Stimulated activated CD4-positive, alpha-beta T cell treated with anti-CD3 and anti-CD28 coated beads, TNF-alpha, amount 100 ng/mL, for 4 hours (primary cell): ENCODE measurements at places on chromosomes 3 and 15.

- no peak for DNase-seq
Observed at GRCh38 chr3:6680119-6680806, 180.7 kb upstream of the GRM7 start.

DNA sequence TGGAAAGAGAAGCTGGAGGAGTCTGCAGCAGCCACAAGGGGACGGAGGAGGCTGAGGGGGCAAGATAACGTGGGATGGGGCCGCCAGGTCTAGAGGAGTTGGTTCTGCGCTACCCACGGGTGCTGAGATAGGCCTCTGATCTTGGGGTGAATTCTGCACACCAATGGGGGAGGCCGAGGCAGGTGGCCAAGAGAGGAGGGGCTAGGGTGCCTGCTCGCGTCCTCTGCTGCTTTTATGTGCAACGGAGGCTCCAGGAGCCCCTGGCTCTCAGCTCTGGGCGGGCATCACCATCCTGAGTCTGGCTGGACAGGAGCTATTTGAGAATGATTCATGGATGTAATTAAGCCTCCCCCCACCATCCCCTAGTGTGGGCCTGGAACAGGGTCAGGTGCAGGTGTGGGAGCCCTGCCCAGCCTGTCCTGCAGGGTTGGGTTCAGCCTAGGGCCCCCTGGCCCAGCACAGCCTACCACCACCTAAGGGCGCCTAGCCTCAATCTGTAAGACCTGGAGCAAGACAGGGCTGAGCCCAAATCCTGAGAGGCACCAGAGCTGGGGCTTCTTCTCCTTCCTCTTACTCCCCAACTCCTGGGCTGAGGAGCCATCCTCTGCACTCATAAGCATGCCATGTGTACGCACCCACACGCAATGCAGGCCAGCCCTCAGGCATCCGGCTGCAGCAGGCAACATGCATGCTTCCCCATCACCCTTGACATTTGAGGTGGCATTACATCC lies 32.3 kb upstream of the SEMA3F start:
- DNase-seq: no peak

- DNase-seq: no peak
Observed at GRCh38 chr3:122770521-122771202, 23.0 kb downstream of the HSPBAP1 start.

- no peak for DNase-seq
Observed at GRCh38 chr3:166472015-166472414, 634.8 kb upstream of the BCHE start.

- no peak for DNase-seq
Observed at GRCh38 chr3:69181592-69182211, 59.3 kb upstream of the LMOD3 start.

DNA sequence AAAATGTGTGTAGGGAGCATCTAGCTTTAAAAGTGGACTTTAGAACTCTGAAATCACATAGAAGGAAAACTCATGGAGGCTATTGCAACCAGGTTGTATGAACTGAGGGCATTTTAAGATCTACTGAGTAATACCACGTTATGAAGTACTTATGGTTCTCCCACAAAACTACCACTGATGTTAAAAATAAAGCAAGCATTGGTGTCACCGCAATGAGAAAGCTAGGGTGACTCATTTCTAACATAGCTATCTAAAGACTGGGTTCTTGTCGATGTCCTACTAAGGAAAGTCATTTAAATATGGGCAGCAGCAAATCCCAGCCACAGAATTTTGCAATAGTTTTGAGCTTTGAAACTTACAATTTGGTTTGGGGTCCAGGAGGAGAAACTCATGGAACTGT lies 584.8 kb downstream of the DIPK2A start:
- DNase-seq: no peak

GRCh38 chr3:8336456-8336855 lies 165.2 kb upstream of the LMCD1 start:
- no peak for DNase-seq

DNA sequence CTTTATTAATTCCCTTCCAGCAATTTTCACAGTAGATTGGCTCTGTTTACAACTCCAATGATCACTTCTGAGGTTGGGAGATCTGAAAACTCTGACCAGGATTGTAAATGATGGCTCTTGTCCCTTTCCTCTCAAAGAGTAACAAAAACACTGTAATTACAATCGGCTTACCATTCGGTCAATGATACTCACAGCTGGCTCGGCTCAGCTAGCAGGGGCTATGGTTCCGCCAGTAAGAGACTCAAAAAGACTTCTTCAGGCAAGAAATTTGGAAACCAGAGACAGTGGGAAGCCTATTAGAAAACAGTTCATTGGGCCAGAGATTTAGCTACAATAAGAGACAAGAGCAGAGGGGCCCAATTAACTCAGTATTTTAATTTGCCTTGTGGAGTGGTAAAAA lies 96.6 kb downstream of the LRRC3B start:
- no peak for DNase-seq

DNA sequence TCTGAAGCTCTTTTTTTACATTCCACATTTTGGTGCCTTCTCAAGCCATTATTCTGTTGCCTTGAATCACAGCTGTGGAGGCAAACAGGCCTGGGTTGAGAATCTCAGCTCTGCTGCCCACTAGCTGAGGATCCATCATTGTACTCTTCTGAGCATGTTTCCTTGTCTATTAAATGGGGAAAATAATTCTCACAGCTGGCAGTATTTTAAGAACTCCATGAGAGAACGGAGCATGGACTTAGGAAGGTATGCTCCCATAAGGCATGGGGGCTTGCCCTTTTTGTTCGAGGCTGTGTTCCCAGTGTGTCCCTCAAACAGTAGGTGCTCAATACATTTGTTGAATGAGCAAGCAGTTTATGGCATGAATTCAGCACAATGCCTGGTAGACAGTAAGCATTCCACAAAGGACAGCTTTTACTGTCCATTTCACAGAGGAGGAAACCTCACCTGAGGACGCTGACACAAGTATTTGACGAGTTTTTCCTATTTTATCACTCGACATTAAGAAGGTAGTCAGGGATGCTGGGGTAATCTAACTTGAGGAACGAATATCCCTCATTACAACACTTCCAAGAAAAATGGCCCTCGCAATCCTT lies 2.1 kb upstream of the PTPRG start:
- no peak for DNase-seq

- DNase-seq: no peak
Observed at GRCh38 chr3:16896820-16897219, 12.1 kb downstream of the PLCL2 start.

DNA sequence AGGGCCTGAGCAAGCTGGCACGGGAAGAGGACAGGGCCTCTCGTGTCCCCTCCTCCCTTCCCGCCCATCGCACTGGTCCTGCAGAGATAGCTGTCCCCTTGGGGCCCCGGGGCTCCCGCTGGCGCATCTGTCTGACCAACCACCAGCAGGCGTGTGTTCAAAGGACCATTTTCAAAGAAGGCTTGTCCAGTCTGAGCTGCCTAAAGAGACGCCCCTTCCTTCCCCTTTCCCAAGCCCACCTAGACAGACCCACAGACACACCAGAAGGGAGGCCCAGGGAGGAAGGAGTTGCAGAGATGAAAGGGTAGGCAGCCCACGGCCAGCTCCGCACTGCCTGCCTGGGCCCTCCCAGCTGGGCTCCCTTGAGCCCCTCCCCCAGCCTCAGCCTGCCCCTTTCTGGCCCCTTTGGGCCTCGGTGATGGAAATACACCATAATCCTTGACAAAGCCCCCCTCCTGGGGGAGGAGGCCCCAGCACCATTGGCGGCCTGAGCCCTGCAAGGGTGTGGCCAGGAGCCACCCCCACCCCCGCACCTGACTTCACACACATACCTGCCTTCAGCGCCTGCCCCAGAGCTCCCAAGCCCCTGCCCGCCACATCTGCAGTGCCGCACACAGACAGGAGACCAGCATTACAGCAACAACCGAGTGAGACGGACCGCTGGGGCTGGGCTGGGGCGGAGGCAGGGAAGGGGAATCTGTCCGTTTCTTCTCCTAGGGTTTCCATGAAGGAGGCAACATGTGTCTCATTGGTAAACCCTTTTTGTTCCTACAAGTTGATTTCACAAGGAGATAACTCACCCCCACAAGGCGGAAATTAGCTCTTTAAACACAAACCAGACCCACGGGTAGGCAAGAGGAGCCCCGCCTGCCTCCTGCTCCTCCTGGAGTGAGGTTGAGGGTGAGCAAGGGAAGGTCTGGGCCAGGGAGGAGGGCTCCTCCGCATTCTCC lies at the start of gene STRA6:
STRA6 (minus strand) TSS at position 336 of the 950 bp plus-strand sequence. CDS start 520 bp downstream, outside the sequence.
- DNase-seq: no peak

GRCh38 chr15:100718075-100718980 lies 115.9 kb downstream of the ASB7 start:
- DNase-seq: no peak

DNA sequence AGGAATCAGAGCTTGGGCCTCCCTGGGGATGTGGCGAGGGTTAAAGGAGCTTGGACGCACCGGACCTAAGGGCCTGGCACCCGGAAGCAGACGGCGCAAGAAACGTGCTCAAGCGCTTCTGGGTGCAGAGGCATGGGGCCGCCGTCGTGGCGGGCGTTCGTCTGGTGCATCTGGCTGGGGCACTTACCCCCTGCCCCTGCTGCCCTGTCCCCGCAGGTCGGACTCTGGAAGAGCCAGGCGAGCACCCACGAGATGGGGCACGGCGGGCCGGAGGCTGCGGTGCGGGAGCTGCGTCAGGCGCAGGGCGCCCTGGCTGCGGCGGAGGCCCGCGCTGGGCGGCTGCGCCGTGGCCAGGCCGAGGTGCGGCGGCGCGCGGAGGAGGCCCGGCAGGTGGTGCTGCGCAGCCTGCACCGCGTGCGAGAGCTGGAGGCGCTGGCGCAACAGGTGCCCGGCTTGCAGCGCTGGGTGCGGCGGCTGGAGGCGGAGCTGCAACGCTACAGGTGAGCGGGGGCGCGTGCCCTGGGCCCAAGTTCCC lies 2.5 kb downstream of the EFCC1 start:
- no peak for DNase-seq

GRCh38 chr3:49132437-49133225 lies at the start of gene LAMB2:
Gene LAMB2, minus strand, starts transcription at chr3:49133050. Its CDS starts 183 bp downstream, at chr3:49132867.
- DNase-seq: no peak

DNA sequence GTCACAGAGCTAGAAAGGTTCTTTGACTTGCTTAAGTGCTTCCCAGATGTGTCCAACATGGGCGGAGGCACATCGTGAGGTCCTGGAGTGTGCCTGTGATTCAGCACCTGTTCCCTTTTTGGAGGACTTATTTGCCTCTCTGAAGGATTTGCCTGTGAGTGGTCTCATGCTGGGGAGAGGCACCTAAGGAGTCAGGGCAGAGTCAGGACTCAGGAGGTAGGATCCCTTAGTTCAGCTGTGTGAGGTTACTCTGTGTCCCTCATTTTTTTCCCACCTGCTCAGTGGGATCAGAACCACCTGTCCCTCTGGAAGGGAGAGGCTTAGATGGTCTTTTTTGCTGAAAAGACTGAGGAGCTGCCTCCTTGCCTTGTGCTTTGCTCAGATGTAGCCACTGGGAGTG lies 3.0 kb downstream of the ZNF589 start:
- DNase-seq: no peak

- peak; percentile 5 for DNase-seq
Observed at GRCh38 chr3:28317438-28318022, 31.0 kb upstream of the ZCWPW2 start.

GRCh38 chr3:117304681-117305080 lies 595.1 kb downstream of the TUSC7 start:
- DNase-seq: no peak

GRCh38 chr3:60140160-60140559 lies 1090.3 kb upstream of the CFAP20DC start:
- no peak for DNase-seq

- DNase-seq: no peak
Observed at GRCh38 chr15:68696414-68697363, 117.9 kb downstream of the CORO2B start.

- no peak for DNase-seq
Observed at GRCh38 chr3:10025205-10026083, 793 bp upstream of the FANCD2 start.

DNA sequence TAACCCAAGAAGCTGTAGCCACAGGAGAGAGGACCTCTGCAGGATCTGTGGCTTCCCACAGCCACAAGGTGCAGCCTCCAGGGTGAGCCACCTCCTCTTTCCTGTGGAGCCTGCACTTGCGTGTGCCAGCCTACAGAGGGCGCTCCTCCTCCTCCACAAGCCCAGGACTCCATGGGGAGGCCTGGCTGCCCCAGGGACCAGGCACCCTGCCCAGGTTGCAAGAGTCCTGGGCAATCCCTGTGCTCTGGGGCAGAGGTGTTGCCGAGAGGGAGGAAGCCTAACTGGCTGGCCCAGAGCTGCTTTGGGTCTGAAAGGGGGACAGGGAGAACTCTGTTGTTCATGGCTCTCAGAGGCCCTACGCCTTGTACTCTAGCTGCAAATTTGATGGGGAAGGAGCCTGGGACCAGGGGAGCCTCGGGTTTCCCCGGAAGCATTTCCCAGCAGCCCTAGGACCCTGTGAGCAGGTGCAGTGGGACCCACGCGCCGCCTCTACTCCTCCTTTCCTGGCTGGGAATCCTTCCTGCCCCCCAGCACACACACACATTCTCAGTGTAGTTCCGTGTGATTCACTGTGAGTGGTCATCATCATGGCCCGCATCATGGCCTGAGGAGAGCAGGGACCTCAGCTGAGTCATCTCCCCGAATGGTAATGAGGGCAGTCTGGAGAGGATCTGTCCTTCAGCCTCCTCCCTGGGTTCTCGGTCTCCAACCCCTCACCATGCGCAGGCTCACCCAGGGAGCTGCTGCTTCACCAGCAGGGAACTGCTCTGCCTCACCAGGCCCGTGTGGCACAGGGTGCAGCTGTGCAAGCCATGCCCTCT lies 24.3 kb downstream of the TBC1D21 start:
- peak; percentile 15 for DNase-seq

- DNase-seq: no peak
Observed at GRCh38 chr3:106398891-106399600, 530.2 kb upstream of the CBLB start.

GRCh38 chr3:87269723-87270122 lies 6.7 kb downstream of the POU1F1 start:
- no peak for DNase-seq

DNA sequence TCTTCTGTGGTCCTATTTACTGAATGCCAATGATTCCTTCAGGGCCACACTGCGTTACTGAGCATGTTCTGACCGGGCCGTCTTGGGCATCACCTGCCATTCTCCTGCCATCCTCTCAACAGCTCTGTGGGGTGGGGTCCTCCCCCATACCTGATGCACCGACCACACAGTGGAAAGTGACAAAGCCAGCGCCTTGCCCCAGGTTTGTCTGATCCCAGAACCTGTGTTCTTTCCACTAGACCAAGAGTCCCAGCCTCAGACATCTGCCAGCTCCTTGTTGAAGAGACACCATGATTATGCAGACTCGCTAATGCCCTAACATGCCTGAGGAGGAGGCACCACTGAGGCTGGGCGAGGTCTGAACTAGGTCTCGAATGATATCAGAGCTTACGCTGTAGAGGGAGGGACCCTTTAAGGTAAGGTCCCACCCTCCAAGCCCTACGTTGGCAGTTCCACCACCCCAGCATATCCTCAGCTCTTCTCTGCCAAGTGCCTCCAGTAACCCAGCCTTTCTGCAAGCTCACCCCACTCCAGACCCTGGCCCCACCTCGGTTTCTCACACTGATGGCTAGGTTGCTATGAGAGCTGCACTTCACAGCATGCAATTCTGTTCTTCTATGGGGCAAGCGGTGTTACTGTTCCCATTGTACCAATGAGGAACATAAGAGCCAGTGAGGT lies 29.8 kb upstream of the PLXNA1 start:
- DNase-seq: no peak

DNA sequence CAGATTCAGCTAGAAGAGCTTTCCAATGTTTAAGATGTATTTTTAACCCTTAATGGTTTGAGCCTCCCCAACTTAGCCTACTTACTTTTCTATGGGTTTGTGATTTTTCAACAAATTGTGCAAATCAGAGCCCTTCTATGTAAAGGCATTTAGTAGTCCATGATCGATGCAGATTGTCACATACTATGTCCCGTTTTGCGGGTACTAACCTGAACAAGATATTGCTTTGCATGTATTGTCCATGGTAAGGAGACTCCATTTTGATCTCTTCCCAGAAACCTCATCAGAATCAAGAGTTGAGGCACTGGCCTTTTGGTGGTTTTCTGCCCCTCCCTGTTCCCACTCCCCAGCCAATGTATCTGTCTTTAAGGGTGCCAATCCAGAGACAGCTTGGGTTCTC lies 60.8 kb downstream of the ETV5 start:
- no peak for DNase-seq
